ENCODE measurements at places on chromosomes 6 and 20.

- ATAC-seq: no peak
Measured at GRCh38 chr6:82781620-82782204, 283.9 kb downstream of the UBE3D start.

GRCh38 chr20:49964964-49965780, 17.6 kb upstream of the SNAI1 start:
- ATAC-seq: no peak

GRCh38 chr6:109342506-109342905, 39.8 kb downstream of the CD164 start:
- peak; percentile 78 for ATAC-seq

DNA sequence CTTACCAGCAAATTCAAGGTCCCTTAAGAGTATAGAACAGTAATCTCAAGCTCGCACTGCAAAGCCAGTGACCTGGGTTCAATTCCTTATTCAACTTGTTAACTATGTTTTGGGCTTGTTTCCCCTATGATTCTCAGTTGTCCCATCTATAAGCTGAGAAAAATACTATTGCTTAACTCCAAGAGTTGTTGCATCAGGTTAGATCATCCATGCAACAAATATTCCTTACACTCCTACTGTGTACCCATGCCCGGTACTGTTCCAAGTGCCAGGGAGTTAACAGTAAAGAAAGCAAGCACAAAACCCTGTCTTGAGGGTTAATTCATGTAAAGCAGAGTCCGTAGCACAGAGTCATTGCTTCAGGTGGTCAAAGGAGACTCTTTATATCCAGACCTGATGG, 247.3 kb downstream of the MAFB start:
- no peak for ATAC-seq

DNA sequence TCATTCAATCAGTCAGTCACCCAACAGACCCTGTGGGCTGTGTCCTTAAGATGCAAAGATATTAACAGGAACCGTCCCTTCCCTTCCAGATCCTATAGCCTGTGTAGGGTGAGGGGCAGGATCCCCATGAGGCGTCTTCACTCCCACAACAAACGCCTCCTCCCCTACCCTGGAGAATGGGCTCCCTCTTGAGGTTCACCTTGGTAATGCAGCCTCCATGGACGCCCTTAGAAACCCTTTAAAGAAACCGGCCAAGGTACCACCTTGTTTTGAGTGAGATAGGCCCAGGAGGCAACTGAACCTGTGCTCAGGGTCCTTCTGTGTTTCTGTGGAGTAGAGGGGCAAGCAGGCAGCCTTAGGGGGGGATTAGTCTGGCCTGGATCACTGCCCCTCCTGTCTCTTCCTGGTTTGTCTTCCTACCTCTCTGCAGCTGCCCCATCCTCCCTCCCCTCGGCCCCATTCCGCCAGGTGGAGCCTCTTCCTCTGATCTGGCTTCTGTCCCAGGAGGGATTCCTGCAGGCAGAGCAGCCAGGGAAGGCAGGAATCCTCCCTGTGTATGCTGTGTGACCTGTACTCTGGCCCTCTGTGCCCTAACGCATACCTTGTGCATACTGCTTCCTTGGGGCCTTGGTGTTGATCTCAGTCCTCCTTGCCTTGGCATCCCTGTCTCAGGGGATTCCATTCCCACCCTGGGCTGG, 6.6 kb upstream of the GUCA1A start:
- peak; percentile 92 for ATAC-seq

Measured in motor neuron (in vitro differentiated cells).